Type B pancreatic cell (in vitro differentiated cells): ENCODE measurements at places on chromosomes 12 and 14.

- DNase-seq, result no peak
Observed at GRCh38 chr14:83255015-83255726, 1721.5 kb upstream of the SEL1L start.

DNA sequence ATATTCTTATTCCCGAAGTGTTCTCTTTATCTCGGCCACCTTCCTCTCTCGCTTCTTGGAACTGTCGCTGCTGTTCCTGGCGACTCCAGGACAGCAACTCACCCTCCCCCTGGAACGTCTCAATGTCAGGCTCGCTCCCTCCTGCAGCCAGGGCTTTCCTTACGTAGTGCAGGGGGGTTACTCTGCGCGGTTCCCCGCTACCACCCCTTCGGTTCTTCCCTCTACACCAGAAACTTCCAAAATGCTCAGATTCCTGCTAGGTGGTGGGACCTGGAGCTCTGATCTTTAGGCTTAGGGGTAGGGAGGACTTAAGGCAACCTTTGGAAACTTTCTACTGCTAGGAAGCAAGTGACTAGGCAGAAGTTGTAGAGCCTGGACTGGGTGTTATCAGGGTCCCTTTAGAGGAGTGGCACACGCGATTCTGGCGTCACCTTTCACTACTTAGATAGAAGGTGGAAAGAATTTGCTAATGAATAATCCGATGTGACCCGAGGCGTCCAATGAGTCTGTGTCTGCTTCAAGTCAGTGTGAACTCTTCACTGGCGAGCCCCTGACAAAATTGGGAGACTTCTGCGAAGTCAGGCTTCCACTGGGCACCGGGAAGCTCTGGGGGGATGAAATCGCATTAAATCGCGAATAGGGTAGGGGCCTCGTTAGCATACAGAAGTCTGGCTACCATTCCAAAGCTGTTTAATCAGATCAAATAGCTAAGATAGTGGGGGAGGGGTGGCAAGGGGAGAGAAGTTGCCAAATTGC, 900 bp upstream of the DPF3 start:
- DNase-seq, result no peak

DNA sequence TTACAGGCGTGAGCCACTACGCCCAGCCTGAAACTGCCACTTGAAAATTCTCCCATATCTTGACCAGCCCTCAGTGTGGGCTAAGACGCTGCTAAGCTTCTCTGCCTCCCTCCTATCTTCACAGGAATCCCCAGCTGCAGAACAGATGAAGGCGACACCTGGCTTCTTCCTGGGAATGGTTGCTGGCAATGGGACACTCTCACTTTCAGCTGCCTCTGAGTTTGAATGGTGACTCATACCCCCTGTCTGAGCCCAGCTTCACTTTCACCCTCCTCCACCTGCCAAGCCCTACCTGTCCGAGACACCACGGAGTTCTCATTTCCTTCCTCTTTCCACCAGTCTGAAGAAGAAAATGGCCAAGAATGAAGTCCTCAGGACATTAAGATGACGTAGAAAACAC, 18.3 kb upstream of the VASH1 start:
- DNase-seq, result no peak

DNA sequence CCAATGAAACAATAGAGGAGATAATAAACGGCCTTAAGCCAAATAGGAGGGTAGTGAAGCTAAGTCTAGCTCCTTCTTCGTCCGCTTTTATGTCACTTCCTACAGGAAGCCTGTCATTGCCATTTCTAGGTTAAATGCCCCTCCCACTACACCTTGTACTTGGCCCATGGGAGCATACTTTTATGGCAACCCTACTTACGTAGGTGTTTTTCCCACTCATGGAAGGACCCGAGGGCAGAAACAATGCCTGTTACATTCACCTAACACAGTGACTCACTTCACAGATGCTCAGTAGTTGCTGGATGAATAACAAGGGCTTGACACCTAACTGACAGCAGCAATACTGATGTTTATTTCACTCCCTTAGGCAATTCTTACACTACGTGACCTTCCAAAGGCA, 44.5 kb downstream of the ALKBH1 start:
- no peak for DNase-seq

DNA sequence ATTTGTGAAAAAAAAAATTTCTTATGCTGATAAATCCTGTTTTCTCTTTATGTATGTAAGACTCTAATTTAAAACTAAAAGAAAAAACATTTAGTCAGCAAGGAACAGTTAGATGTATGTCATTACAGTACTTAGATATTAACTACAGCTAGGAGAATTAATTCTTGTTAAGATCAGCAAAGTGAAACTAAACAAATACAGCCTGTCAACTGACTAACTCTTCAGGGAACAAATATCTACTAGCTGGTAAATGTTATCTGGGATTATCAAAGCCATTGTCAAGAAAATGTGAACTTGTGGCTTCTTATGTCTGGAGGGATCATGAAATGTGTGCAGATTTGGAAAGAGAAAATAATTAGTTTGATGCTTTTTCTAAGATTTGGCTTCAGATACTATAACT, 27.5 kb downstream of the MGAT4C start:
- DNase-seq, result no peak

DNA sequence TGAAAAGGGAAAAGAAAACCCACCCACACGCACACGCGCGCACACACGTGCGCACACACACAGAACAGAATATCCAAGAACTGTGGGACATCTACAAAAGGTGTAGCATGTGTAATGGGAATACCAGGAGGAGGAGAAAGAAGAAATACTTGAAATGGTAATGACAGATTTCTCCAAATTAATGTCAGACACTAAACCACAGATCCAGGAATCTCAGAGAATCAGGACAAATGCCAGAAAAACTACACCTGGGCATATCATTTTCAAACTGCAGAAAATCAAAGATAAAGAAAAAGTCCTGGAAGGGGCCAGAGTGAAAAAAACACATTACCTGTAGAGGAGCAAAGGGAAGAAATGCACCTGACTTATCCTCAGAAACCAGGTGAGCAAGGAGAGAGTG, 26.5 kb downstream of the FBXL14 start:
- DNase-seq, result no peak

DNA sequence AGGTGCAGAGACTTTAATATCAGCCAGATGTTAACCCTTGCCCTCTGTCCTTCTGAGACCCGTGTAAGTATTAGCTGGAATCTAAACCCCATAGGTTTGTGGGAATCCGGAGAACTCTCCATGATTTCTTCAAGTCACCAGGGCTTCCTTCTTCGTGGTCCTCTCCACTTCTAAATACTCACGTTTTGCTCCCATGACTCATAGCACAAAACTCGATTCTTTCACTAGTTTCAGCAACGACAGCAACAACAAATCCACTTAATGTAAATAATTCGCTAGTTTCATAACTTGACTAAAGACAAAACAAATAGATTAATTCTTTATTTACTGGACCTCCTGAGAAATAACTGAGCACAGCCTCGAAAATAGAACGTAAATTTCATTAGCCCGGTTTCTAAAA, 4.4 kb upstream of the CLEC2A start:
- DNase-seq, result no peak

DNA sequence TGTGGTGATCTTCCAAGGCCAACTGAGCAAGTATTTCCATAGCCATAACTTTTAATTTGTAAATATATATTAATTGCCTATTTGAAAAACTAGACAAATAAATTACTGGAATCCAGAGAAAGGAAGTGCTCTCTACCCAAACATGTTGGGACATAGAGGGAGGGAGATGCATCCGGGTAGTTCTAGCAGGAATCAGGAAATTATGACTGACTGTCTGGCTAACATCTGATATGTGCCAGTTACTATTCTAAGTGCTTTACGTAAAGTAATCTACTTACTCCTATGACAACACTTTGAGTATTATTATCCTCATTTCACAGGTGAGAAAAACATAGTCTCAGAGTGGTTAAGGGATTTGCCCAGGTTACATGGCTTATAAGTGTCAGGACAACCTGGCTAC, 147.7 kb upstream of the VASH1 start:
- DNase-seq, result no peak

DNA sequence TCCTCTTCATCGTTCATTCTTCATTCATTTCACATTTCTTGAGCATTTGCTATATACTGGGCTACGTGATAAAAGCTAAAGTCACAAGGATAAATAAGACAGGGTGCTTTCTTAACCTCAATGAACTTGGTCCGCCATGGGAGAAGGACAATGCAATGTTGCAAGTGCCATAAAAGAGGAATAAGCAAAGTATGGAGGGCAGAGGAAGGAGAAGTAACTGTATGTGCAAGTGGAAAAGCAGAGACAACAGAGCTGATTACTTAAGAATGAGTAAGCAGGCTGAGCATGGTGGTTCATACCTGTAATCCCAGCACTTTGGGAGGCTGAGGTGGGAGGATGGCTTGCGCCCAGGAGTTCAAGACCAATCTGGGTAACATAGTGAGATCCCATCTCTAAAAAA, 14.4 kb downstream of the AREL1 start:
- DNase-seq, result no peak

- DNase-seq, result no peak
Observed at GRCh38 chr14:51369814-51370213, 129.8 kb downstream of the TMX1 start.

DNA sequence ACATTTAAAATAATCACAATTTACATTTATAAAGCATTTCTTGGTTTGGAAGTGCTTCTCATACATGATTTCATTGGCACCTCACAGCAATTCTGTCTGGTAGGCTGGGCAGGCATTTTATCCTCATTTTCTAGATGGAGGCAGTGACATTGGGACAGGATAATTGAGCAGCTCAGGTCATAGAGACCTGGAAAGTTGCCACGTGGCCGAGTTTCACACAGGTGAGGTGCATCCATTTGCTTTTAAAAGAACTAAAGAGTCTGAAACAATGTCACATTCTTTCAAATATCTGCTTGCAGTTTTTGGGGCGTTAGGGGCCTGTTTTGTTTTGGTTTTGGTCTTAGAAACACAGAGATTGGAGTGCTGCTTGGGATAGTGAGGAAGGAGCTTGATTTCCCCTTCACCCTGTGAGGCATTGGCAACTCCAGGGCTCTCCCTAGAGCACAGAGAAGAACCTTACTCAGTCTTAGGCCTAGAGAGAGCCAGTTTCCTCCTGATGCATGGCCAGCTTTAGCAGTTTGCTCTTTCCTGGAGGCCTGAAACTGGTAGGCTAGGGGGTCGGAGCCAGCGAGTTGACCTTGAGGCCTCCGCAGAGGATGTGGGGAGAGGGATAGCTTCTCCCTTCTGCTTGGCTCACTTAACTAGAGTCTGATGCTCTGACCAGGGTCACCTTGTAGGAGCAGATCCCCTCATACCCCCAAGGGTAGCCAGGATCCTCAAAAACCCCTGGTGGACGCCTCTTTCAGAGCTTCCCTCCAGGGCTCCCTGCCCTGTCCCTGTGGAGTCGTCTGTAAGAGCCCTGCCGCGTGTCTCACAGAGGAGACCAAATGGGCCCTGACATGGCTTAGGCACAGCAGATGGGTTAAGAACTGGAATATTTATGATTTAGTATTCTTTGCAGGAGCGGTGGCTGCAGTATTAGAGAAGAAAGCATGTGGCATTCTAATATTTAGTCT, 34.9 kb upstream of the JDP2 start:
- no peak for DNase-seq

DNA sequence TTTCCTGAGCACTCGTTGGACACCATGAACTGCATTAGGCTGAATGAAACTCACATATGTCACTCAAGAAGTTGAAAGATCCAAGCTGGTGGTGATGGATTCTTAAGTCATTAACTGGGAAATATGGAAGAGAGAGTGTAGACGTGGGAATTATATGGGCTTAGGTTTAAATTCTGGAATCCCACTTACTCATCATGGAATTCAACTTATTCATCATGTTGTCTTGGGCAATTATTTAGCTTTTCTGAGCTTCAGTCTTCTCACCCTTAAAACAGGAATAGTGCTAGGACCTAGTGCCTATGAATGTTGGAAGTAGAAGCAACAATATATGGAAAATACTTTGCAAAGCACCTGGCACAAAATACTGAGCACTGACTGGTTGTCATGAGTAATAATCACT, 292.4 kb upstream of the TBX3 start:
- DNase-seq, result no peak

DNA sequence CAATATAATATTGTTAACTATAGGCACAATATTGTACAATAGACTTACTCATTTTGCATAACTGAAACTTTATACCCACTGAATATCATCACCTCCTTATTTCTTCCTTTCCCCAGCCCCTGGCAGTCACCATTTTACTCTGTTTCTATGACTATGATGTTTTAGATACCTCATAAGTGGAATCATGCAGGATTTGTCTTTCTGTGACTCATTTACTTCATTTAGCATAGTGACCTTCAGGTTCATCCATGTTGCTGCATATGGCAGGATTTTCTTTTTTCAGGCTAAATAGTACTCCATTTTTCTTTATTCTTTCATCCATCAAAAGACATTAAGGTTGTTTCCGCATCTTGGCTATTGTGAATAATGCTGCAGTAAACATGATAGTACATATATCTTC, 18.9 kb downstream of the USP15 start:
- no peak for DNase-seq

GRCh38 chr12:57604454-57604991, at the start of gene DTX3:
Gene DTX3, plus strand, starts transcription at chr12:57604824. Its CDS starts 1,694 bp downstream, at chr12:57606518.
- no peak for DNase-seq

GRCh38 chr12:2403221-2403976, 350.6 kb downstream of the CACNA1C start:
- DNase-seq, result no peak

DNA sequence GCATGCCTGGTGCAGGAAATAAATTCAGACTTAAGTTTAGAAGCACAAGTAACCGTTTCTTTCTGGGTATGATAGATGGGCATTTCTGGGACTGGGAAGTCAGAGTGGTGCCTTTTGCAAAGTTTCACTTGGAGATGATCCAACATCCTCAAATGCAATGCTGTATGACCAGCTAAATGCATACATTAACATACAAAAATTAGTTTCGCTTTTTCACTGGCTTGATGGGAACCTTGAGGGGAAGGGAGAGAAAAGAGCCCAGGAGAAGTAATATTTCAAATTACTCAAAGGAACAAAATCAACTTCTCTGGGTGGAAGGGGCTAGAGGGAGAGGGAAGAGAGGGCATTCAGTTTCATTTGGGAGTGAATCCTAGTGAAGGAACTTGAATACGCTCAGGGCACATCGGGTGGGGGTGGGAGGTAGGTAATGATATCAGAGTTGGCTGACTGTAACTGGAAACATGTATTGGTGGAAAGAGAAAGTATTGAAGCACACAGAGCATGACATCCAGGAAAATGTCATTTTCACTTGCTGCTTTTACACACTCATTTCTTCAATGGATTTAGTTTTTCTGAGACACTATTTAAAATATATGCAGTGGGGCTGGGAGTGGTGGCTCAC, 175.5 kb downstream of the PTPRO start:
- DNase-seq, result no peak

DNA sequence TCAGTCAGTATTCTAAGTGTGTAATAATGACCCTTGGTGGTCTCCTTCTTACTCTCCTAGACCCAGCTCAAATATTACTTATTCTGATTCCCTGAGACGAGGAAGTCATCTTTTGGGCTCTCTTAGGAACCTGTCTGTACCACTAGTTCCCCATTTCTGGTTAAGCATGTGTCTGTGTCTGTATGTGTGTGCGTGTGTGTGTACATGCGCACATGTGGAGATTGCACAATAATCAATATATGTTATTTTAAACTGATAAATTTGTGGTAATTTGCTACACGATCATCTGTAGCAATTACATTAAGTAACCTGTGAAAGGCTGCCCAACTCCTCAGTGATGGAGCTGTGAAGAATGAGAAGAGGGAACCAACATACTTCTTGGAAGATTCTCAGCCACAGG, 132.2 kb downstream of the ASCL4 start:
- DNase-seq, result no peak
